ENCODE measurements at places on chromosomes 7 and 10. TPM values are rescaled to one million over a fixed set of nuclear protein-coding genes. Genes with fewer than 3 reads are reported as not detected.

The SNX8 gene
- 30.2 TPM for total RNA-seq

The GRID1 gene
- total RNA-seq, result 7.3 TPM

The CDHR1 gene
- total RNA-seq, result not detected

The OR2A12 gene
- not detected for total RNA-seq

The MARCHF5 gene
- 32.1 TPM for total RNA-seq

The GPR146 gene
- total RNA-seq, result 25.0 TPM

The TNRC18 gene
- total RNA-seq, result 94.7 TPM

The MSS51 gene
- 0.51 TPM for total RNA-seq

The BHLHA15 gene
- not detected for total RNA-seq

The PLXNA4 gene
- total RNA-seq, result 5.6 TPM

The BBS9 gene
- total RNA-seq, result 46.2 TPM

The FRG2B gene
- total RNA-seq, result not detected

The CALY gene
- total RNA-seq, result not detected

The NRP1 gene
- 69.4 TPM for total RNA-seq
